Cortex of kidney (tissue), 1 donor: ENCODE measurements at places on chromosomes 12 and 14.

GRCh38 chr12:106345746-106346145 lies 11.8 kb upstream of the POLR3B start:
- DNase-seq = no peak

GRCh38 chr14:70415788-70416187 lies 1.1 kb downstream of the SYNJ2BP start:
- no peak for DNase-seq

DNA sequence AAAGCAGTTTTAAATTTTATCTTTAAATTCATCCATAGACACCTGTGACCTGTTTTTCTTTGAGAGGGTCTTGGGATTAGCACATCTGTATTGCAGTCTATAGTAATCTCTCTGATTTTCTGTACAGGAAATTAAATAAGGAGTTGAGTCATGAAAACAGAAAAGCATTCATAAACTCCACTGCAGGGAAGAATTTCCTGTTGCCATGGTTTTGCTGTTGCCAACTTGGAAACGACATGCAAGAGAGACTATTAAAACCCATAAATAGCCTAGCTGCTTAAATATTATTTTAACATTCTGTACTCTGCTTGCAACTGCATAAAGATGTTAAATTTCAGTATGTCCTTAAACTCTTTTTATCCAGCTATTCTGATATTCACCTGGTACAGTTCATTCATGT lies 281.0 kb upstream of the RGS6 start:
- DNase-seq = no peak

GRCh38 chr12:27779416-27779919 lies 565 bp upstream of the KLHL42 start:
- DNase-seq = no peak

DNA sequence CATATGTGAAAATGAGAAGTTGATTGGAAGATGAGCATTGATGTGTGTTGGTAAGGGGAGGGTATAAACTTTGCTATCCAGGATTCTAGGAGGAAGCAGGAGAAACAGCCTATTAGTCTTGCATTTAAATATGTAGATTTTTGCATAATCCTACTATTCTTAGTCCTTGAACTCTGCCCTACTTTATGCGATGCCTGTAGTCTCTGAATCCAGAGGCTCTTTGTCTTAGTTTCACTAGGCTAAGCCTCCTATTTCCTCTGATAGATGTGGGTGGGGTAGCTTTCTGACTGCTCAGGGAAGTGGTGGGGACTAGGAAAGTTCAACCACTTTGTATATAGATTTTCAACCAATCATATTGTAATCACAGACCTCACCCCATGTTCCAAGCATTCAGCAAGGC lies 49.5 kb upstream of the KCNC2 start:
- DNase-seq = no peak

DNA sequence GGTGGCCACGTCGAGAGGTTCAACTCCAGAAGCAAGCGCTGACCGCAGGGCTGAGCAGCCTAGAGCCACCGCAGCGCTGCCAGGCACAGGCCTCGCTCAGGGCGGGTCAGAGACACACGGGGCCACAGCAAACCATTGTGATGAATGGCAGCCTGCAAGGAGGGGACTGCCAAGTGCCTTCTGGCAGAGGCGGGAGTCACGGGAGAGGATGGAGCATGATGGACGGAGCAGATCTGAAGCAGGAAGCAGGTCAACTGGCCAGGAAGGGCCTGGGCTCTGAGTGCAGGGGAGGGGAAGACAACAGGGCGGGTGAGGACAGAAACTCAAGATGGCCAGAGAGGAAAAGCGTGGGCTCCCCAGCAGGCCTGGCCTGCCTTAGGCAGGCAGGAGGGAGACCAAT lies 49.8 kb downstream of the CDC42BPB start:
- no peak for DNase-seq

GRCh38 chr12:125222876-125223275 lies 157.6 kb downstream of the AACS start:
- DNase-seq = no peak

DNA sequence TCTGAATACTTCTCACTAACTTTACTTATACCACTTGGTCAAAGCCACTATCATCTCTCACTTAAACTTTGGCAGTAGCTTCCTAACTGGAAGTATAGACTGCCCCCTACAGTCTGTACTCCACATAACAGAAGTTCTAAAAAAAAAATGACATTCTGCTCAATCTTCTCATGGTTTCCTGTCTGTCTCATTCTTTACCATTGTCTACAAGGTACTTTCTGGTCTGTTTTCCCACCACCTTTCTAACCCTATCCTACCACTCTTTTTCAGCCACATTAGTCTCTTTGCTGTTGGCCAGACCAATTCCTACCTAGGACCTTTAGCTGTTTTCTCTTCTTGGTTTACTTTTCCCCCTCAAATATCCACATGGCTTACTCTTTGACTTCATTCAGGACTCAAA lies 14.7 kb downstream of the CPSF6 start:
- DNase-seq = no peak

DNA sequence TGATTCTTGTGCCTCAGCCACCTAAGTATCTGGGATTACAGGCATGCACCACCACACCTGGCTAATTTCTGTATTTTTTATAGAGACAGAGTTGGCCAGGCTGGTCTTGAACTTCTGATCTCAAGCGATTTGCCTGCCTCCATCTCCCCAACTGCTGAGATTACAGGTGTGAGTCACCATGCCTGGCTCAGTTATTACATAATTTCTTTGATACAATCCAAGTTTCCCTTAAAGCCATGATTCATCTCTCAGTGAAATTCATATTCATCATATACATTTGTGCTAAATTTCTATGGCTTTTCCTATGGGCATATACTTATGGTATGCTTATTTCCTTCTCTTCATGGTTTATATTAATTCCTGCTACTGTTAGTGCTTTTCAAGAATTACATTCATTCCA lies 29.1 kb upstream of the PZP start:
- no peak for DNase-seq
